ENCODE measurements at places on chromosomes 5 and 9.
A peak's percentile ranks its signal among the peaks of the same experiment; 100 is the strongest.

DNA sequence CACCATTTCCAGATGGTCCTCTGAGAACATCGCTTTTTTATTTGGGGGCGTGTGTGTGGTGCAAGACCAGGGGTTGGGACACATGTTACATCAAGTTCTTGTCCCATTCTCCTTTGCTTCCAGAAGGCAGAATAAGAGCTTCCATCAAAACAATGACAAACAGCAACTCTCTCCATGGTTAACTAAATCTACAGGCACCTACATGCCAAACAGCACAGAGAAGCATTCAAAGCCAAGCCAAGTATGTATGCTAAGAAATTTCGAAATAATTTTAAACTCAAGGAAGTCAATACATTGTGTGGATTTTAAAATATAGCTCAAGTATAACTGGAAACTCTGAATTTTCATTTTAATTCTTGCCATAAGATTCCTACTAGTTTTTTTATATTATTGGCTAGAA, 105.6 kb downstream of the SEC61B start:
- DNase-seq, result no peak

GRCh38 chr5:166671811-166672210, 1619.6 kb upstream of the WWC1 start:
- DNase-seq, result peak; percentile 27

- no peak for DNase-seq
Measured at GRCh38 chr9:128153060-128153946, 4.0 kb downstream of the LCN2 start.

DNA sequence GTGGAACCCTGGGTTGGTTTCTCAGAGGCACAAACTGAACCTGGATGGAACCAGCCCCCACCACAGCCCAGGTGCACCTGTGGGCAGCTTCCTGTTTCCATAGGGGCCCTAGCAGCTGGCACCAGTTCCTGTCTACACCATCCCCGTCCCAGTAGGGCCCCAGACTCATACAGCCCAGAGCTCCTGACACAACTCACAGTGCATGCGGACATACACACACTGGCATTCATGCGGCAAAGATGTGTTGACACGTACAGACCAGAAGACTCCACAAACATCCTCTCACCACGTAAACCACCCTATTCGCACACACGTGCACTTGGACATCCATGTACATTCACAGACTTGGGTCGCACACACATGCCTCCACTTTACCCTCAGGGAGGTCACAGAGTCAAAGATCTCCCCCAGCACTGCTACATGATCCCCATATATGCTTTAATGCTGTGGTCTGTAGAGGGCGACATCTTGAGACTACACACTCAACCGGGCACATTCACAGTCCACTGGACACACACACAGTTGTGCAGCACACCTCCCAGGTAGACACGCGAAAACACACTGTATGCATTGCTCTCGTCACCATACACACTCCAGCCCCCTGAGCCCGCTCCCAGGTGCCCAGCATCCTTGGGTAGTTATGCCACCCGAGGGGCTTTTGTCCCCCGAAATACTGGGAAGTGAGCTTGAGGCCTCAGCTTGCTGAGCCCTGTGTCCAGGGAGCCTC, 22.4 kb downstream of the CXXC5 start:
- DNase-seq, result no peak

All from fibroblast of skin of back (primary cell).